ENCODE measurements at places on chromosomes 7 and 10. TPM values are rescaled to one million over a fixed set of nuclear protein-coding genes. Genes with fewer than 3 reads are reported as not detected.
A peak's percentile ranks its signal among the peaks of the same experiment; 100 is the strongest.

- DNase-seq: peak; percentile 7
- H3K4me3 ChIP-seq: no peak overlapping the region
- H3K27me3 ChIP-seq: no peaks in the 10 kb centered on the region
- no peaks in the 10 kb centered on the region for H3K36me3 ChIP-seq
Observed at GRCh38 chr10:46545861-46546590, 10.4 kb downstream of the GPRIN2 start.

The AKR1C4 gene
- total RNA-seq: not detected

DNA sequence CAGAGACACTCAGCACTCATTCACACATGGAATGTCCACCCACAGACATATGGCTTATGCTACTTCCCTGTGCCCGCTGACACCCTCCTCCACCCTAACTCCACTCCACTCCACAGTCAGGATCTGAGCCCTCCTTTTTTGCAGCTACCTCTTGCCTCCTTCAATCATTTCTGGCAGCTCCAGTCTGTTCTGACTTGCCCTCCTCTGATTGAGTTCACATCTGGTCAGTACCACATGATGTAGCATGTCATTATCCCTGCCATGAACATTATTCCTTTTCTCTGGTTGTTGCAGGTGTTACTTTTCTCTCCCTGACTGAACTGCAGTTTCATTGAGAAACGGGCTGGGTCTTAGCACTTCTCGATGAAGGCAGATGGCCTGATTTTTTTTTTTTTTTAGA, 130.1 kb upstream of the EGR2 start:
- H3K27ac ChIP-seq: no peak overlapping the region
- no peaks in the 10 kb centered on the region for H3K4me1 ChIP-seq
- H3K4me3 ChIP-seq: no peak overlapping the region
- DNase-seq: no peak
- peaks cover 13% of the 10 kb centered on the region for H3K36me3 ChIP-seq
- H3K27me3 ChIP-seq: no peaks in the 10 kb centered on the region

The INA gene
- 20.3 TPM for total RNA-seq

The SLC13A1 gene
- not detected for total RNA-seq

DNA sequence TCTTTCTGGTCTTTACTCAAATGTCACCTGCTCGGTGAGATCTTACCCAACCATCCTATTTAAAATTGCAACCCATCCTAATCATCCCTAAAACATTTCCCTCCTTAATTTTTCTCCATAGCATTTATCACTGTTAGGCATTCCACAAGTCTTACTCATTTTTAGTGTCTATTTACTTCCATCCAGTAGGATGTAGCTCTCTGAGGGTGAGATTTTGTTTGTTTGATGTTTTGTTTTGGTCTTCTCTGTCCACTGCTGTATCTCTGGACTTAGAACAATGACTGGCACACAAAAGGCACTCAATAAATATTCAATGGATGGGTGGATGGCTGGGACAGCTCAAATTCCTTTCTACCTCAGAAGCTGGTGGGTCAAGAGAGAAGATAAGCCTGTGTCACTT, 15.8 kb upstream of the DUSP5 start:
- no peak overlapping the region for H3K27ac ChIP-seq
- no peak overlapping the region for H3K4me3 ChIP-seq
- peaks cover 3% of the 10 kb centered on the region for H3K27me3 ChIP-seq
- H3K36me3 ChIP-seq: no peaks in the 10 kb centered on the region
- peaks cover 24% of the 10 kb centered on the region for H3K4me1 ChIP-seq

The PSPH gene
- total RNA-seq: 49.2 TPM

- no peaks in the 10 kb centered on the region for H3K36me3 ChIP-seq
- peaks cover 7% of the 10 kb centered on the region for H3K4me1 ChIP-seq
- H3K4me3 ChIP-seq: no peak overlapping the region
- DNase-seq: no peak
Observed at GRCh38 chr10:96608805-96609204, 22.0 kb upstream of the TM9SF3 start.

- H3K4me3 ChIP-seq: no peak overlapping the region
- 0 out of 2 replicates have a peak overlapping the region, but pooled peaks have one; percentile 3 for H3K27ac ChIP-seq
- H3K27me3 ChIP-seq: peaks cover 4% of the 10 kb centered on the region
- H3K36me3 ChIP-seq: no peaks in the 10 kb centered on the region
- peaks cover 18% of the 10 kb centered on the region for H3K4me1 ChIP-seq
Observed at GRCh38 chr10:103685880-103686669, 169.3 kb downstream of the SH3PXD2A start.

GRCh38 chr7:99499371-99499720, 735 bp downstream of the ZNF394 start:
- peaks cover 15% of the 10 kb centered on the region for H3K4me1 ChIP-seq
- peaks cover 28% of the 10 kb centered on the region for H3K36me3 ChIP-seq
- H3K27ac ChIP-seq: peak overlapping the region; percentile 100
- peak overlapping the region; percentile 99 for H3K4me3 ChIP-seq
- H3K27me3 ChIP-seq: no peaks in the 10 kb centered on the region
- no peak for DNase-seq

The CFAP43 gene
- total RNA-seq: 0.69 TPM

- no peak overlapping the region for H3K4me3 ChIP-seq
- H3K27ac ChIP-seq: no peak overlapping the region
- H3K27me3 ChIP-seq: no peaks in the 10 kb centered on the region
- DNase-seq: no peak
- peaks cover 11% of the 10 kb centered on the region for H3K4me1 ChIP-seq
Observed at GRCh38 chr7:117011419-117012260, 58.3 kb downstream of the ST7 start.

DNA sequence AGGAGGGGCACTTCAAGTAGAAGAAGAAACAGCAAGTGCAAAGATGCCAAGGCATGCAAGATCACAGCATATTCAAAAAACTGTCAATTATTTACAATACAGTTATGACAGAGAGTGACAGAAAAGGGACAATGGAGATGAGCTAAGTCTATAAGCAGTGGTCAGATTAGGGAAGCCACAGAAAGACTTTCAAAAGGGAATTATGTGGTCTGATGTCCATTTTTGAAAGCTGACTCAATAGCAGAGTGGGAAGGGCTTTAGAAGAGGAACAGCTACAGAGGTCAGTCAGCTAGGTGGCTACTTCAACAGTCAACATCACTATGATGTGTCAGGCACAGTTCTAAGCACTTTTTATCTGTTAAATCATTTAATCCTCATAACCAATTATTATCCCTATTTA, 45.2 kb upstream of the SPOCK2 start:
- H3K36me3 ChIP-seq: peaks cover 16% of the 10 kb centered on the region
- DNase-seq: no peak
- H3K27me3 ChIP-seq: no peaks in the 10 kb centered on the region
- peaks cover 9% of the 10 kb centered on the region for H3K4me1 ChIP-seq
- no peak overlapping the region for H3K4me3 ChIP-seq

DNA sequence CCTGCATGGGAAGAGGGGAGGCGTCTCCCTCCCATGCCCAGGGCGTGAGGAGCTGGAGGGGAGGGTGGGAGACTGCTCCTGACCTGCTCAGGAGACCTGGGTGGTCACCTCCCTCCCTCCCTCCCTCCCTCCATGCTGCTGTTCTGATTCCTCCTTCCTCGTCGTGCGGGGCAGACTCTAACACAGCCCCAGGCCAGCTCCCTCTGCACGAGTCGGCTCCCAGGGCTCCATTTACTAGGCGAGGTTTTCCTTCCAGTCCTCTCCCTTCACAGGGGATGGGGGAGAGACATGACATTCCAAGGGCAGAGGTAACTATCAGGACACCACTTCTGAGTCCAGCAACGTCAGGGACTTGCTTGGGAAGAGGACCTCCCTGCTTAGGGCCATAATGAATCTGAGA, 23.6 kb downstream of the VIPR2 start:
- H3K4me1 ChIP-seq: peaks cover 2% of the 10 kb centered on the region
- H3K4me3 ChIP-seq: no peak overlapping the region
- no peaks in the 10 kb centered on the region for H3K27me3 ChIP-seq

DNA sequence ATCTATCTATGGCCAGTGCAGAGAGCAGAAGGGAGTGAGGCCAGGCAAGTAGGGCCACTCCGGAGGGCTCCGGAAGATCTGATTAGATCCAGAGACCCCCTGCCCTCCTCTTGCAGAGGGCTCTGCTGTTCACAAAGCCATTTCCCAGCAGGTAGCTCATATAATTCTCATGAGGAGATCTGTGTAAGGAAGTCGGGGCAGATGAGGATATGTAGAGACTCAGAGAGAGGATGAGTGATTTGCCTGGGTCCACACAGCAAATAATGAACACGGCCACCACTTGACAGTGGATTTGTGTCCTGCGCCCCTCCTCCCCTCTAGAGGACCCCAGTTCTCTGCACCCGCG, 2.6 kb downstream of the MUC12 start:
- no peak overlapping the region for H3K4me3 ChIP-seq
- peaks cover 11% of the 10 kb centered on the region for H3K27me3 ChIP-seq
- H3K4me1 ChIP-seq: peaks cover 31% of the 10 kb centered on the region
- H3K36me3 ChIP-seq: peaks cover 5% of the 10 kb centered on the region
- no peak overlapping the region for H3K27ac ChIP-seq

The ANKRD2 gene
- not detected for total RNA-seq

DNA sequence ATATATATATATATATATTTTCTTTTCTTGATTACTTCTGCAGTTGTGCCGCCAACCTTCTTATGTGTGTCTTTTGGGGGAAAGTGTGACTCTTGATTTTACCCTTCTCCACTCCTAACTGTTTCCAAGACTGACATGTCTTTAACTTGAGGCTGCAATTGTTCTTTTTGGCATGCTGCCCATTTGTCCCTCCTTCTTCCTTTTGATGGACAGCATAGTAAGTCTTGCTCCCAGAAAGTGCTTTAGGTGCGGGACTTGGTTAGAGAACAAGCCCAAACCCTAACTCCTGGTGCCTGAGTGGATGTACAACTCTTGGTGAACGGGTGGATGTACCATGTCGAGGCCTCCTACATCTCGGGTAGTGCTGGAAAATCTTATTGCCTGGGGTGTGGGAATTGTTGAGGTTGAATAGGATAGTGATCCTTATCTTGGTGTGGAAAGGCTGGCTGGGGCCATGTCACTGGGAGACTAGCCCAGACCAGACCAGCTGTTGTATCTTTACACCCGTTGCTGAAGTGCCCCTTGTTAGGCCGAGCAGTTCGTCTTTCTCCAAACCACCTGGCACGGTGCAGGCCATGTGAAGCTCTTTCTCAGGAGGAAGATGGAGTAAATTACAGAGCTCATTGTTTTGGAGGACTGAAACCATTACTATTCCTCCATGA, 16.3 kb downstream of the TCF7L2 start:
- H3K4me3 ChIP-seq: no peak overlapping the region
- peaks cover 62% of the 10 kb centered on the region for H3K36me3 ChIP-seq
- H3K27ac ChIP-seq: peak overlapping the region; percentile 41
- H3K4me1 ChIP-seq: peaks cover 53% of the 10 kb centered on the region
- H3K27me3 ChIP-seq: no peaks in the 10 kb centered on the region

GRCh38 chr10:109103278-109103677, 820.0 kb downstream of the XPNPEP1 start:
- H3K4me3 ChIP-seq: no peak overlapping the region
- no peak for DNase-seq
- no peaks in the 10 kb centered on the region for H3K36me3 ChIP-seq
- no peak overlapping the region for H3K27ac ChIP-seq
- peaks cover 8% of the 10 kb centered on the region for H3K4me1 ChIP-seq

DNA sequence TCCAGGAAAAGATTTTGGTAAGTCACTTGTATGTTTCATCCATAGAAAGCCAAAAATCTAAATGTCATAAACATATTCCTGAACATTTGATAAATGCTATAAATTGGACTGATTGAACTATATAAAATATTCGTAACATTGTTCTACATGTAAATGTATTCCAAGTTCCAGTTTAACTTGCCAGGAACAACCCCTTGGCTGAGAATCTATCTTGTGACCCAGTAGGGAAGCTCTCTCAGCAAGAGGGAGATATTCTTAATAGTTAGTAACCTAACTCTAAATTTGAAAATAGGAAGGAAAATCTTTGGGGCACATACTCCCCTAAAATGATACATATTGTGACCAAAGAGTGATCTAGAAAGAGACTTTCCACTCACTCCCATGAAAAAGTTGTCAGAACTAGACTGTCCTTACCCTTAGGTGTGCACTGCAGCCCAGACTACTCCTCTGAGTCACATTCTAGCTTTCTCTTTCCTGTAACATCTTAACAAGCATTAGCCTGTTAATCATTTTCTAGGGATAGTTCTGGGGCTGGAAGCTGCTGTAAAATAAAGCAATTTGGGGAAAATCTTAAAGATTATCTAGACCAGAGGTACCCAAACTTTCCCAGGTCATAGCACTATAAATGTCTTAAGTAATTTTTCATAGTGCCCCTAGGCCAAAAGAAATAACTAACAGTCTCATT, 73.7 kb upstream of the SKAP2 start:
- no peak overlapping the region for H3K4me3 ChIP-seq
- DNase-seq: no peak
- peaks cover 28% of the 10 kb centered on the region for H3K4me1 ChIP-seq
- H3K27ac ChIP-seq: no peak overlapping the region
- H3K27me3 ChIP-seq: peaks cover 3% of the 10 kb centered on the region

The OLAH gene
- total RNA-seq: not detected

DNA sequence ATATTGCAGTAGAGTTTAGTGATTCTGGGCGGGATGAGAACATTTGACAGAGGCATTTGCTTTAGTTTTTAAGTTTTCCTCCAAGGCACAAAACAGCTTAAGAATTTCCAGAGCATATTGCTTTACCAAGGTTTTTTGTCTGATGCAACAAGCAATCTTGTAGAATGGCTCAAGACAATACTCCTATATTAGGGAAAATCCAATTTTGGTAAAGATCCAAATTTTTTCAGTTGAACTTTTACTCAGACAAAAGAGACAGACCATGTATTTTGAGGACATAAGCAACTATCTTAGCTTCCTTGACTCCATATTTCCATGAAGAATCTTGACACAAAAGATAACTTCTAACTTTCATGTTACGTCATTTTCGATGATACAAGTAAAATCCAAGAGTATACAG, 92.3 kb upstream of the NANOS1 start:
- no peak overlapping the region for H3K27ac ChIP-seq
- H3K36me3 ChIP-seq: peaks cover 3% of the 10 kb centered on the region
- no peaks in the 10 kb centered on the region for H3K27me3 ChIP-seq
- H3K4me1 ChIP-seq: no peaks in the 10 kb centered on the region

DNA sequence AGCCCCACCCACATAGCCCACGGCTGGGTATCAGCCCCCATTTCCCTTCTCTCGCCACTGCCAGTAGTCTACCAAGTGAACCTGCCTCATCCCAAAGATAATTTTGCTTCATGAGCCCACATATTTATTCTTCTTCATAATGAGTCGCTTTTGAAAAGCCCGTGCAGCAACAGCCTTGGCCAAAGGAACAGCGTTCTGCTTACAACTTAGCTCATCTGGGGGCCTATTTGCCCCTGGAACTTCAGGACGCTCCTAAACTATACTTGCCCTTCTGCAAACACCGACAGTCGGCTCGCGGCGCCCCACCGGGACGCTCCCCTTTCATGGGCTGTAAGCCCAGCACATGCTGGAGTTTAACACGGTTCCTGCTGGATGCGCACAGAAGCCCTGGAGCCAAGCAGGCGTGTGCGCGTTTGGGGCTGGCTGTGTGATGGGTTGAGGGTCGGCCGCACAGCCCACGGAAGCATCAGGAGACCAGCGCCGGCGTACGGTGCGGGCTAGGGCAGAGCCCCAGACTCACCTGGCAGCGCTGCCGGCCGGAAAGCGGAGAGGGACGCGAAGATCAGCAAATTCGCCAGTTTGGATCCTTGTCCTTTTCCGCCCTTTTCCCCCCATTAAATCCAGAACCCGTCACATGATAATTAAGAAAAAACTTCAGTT, 370 bp downstream of the TMEM60 start:
- H3K4me3 ChIP-seq: peak overlapping the region; percentile 99
- DNase-seq: peak; percentile 64
- H3K27me3 ChIP-seq: no peaks in the 10 kb centered on the region
- peaks cover 29% of the 10 kb centered on the region for H3K4me1 ChIP-seq
- peak overlapping the region; percentile 95 for H3K27ac ChIP-seq
- H3K36me3 ChIP-seq: peaks cover 7% of the 10 kb centered on the region

GRCh38 chr10:102581981-102582580, 62.2 kb upstream of the TRIM8 start:
- no peaks in the 10 kb centered on the region for H3K27me3 ChIP-seq
- H3K36me3 ChIP-seq: no peaks in the 10 kb centered on the region
- H3K4me3 ChIP-seq: no peak overlapping the region
- peaks cover 21% of the 10 kb centered on the region for H3K4me1 ChIP-seq

The TEX47 gene
- not detected for total RNA-seq

All from WTC11 (cell line).